ENCODE measurements at places on chromosomes 16 and 17. TPM values are rescaled to one million over a fixed set of nuclear protein-coding genes. Genes with fewer than 3 reads are reported as not detected.

The CDR2L gene
- 0.57 TPM for total RNA-seq

- no peak for DNase-seq
These were observed 426.3 kb downstream of the SLC39A11 start for GRCh38 chr17:72665852-72666851.

The ENPP7 gene
- 0.05 TPM for total RNA-seq

- no peak for DNase-seq
These were observed 25.1 kb downstream of the ALDH3A2 start for GRCh38 chr17:19673623-19674022.

DNA sequence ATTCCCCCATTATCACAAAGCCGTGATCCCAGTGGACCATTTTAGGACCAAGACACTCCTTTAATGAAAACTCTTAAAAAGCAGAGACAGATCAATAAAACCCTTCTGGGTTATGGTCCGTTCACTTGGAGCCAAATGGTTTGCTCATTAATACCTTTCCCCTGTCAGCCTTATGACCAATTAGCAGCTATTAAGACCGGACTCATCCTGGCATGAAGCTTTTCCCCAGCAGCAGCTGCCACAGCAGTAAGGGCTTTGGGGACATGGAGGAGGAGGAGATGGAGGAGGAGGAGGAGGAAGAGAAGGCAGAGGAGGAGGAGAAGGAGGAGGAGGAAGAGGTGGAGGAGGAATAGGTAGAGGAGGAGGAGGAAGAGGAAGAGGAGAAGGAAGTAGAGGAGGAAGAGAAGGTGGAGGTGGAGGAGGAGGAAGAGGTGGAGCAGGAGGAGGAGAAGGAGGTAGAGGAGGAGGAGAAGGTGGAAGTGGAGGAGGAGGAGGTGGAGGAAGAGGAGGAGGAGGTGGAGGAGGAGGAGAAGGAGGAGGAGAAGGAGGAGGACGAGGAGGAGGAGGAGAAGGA lies 50.1 kb upstream of the IRX3 start:
- DNase-seq = no peak

- DNase-seq = no peak
These were observed 324.7 kb downstream of the BCAS3 start for GRCh38 chr17:61002316-61002736.

DNA sequence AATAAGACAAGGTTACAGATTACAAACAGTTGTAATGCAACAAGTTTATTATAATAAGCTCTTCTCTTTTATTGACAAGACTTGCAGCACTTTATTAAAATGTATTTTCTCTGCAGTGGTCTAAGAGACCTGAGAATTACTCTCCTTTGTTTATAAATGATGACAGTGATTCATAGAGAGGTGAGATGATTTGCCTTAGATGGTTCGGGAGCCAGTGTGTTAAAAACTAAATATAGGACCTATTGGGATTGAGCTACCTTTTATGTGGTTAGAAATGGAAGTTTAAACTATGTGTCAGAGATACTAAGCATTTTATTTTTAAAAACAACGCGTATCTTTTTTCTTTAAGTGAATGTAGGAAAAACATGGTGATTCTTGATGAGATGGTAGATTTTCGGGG lies 2.9 kb upstream of the KRTAP3-3 start:
- DNase-seq = no peak

The MSLN gene
- total RNA-seq = 0.61 TPM

The CHST6 gene
- total RNA-seq = 0.09 TPM

GRCh38 chr17:72287586-72287985 lies 166.8 kb downstream of the SOX9 start:
- no peak for DNase-seq

Data from thymus (tissue), 14 donors.